MCF 10A (cell line): ENCODE measurements at places on chromosomes 3 and 15.

- DNase-seq = no peak
These were observed 30.9 kb downstream of the PML start for GRCh38 chr15:74025436-74025835.

GRCh38 chr3:38562467-38562925 is 66.4 kb downstream of the EXOG start:
- no peak for DNase-seq

DNA sequence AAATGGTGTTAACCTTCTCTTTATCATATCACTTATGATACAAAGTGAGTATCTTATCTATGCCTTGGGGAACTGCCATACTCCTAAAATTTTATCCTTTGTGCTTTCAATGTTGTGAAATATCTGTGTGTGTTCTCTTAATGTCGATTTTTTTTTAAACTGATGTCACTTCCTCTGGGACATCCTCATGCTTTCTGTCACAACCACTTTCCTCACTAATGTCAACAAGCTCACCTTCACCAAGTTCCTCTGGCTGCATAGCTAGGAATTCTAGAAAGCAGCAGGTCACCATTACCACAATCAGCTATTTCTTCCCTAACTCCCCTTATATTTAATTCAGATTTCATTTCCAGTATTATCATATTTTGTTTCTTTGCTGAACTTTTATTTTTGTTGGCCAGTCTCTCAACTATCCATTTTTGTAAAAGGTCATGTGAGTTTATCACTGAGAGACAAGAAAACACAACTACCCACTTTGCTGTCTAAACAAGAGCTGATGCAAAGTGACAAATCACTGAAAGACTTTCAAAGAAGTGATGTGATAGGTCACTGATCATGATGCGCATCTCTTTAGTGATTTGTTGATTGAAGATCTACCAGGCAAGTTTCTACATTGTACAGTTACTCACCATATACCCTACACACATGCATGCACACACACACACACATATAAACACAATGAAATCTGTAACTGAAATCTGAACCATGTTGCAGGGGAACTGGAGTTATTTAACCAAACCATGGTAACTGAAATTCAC is 369.0 kb downstream of the ULK4 start:
- no peak for DNase-seq

DNA sequence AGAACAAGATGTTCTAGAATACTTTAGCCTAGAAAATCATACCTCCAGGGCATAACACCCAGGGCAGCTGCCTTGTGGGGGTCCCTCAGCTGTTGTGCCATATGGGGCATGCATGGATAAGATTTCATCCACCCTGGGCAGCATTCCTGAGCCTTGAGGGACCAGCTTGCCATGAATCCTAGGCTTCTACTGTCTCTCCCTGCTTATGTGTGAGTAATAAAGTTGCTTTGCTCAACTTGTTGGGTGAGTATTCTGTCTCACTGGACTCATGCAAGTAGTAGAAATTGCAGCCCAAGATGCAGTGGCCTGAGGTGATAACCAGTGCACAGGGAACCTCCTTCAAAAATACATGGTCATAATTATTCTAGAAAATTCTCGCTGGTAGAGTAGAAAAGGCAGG is 52.1 kb upstream of the EPHB1 start:
- no peak for DNase-seq

- no peak for DNase-seq
These were observed 5.1 kb downstream of the PHLDB2 start for GRCh38 chr3:111863942-111864694.
